Hepatocyte (in vitro differentiated cells): ENCODE measurements at places on chromosomes 2 and 18.
A peak's percentile ranks its signal among the peaks of the same experiment; 100 is the strongest.

DNA sequence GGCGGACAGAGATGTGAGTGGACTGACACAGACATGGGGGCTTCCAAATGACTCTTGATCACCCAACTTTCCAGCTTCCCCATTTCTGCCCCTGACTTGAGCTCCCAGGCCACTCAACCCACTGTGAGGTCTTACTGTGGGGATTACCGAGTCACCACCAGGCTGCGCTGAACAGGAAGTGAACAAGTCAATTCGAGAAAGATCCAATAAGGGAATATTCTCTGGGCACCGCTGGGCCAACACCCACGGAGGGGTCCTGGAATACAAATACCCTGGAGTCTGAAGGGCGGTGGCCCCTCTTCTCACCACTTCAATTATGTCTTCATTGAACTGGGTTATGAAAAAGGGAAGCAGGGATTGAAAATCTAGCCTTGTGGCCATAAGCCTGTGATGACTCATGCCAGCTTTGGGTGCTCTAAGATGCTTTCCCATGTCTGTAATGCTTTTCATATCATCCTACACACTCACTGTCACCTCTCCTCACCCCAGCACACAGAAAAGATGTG, 37.7 kb downstream of the BCL11A start:
- DNase-seq, result peak; percentile 64

DNA sequence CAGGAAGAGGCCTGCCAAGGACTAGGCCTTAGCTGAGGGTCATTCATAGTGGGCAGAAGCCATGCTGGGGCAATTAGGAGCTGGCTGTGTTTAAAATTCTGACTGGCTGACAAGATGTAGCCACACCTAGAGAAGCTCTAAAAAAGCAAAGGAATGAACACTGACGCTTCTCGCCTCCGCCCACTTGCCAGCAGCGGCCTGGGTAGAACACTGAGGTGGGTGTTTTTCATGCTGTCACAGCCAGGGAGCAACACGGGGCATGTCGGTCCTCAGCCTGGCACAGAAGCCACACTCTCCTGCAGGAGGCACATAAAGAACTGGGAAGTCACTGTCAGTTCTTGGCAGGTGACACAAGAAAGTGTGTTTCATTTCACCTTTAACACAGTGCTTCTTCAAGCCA, 10.4 kb downstream of the CHST10 start:
- DNase-seq, result no peak

GRCh38 chr2:237987268-237987667, 20.5 kb downstream of the UBE2F start:
- DNase-seq, result no peak

DNA sequence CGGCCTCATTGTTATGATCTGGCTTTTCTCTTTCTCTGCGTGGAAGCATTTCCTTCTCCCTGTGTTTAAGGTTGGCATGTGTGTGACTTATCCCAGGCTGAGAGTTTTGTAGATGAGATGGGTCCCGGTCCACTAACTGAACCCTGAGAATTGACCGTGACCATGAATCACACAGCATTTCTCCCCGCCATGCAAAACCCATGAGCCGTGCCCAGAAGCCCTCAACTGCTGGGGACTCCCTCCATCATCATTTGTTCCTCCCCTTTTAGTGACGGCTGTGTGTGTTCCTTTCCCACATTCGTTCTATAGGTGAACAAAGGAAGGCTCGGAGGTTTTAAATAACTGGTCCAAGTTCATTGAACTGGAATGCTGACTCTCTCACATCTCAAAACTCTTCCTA, 30.1 kb upstream of the TXNDC2 start:
- DNase-seq, result no peak

GRCh38 chr2:231951452-231952035, 10.0 kb upstream of the DIS3L2 start:
- DNase-seq, result no peak

GRCh38 chr2:163753726-163754125, 17.9 kb upstream of the FIGN start:
- no peak for DNase-seq

GRCh38 chr2:40244675-40245074, 207.2 kb downstream of the SLC8A1 start:
- DNase-seq, result peak; percentile 68

DNA sequence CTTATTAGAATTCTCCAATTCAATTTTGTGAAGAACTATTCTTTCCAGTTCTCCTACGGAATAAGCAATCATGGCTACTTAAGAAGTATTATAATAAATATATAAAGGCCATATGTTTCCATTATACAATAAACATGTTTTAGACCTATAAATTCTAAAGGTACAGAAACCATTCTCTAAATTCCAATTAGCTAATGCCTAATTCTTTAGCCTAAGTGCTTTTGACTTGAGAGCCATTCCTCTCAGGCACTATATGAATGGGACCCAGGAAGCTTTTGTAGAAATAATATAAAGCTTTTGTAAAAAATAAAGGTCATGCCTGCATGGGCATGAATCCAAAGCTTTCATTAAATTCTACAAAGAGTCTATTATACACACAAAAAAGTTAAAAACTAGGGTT, 161.0 kb upstream of the UNC80 start:
- no peak for DNase-seq
